ENCODE measurements at places on chromosomes 6 and 20. TPM values are rescaled to one million over a fixed set of nuclear protein-coding genes. Genes with fewer than 3 reads are reported as not detected.

- no peak for DNase-seq
These were observed 98.9 kb downstream of the FYN start for GRCh38 chr6:111774346-111774703.

DNA sequence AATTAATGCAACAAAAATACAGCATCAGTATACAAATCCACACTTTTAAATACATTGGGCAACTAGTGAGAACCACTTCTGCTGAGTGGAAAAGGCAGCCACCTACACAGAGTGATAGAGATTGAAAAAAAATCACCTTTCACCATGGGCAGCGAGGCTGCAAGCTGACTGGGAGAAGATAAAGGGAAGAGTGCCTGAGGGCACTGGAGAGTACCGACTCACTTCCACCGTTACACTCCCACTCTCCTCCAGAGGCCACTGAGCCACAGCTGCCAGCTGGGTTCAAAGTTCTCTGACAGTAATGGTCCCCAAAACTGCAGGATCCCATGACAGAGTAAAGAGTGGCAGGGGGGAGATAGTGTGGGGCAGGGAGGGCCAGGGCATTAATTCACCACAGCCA is 24.1 kb downstream of the PXT1 start:
- no peak for DNase-seq

The ALDH5A1 gene
- total RNA-seq = 12.9 TPM

GRCh38 chr20:7308163-7308562 is 540.7 kb downstream of the BMP2 start:
- no peak for DNase-seq
